ENCODE measurements at places on chromosomes 16 and 17. TPM values are rescaled to one million over a fixed set of nuclear protein-coding genes. Genes with fewer than 3 reads are reported as not detected.

The NFATC3 gene
- 60.6 TPM for total RNA-seq

The TPSAB1 gene
- 5.9 TPM for total RNA-seq

The ADAM11 gene
- 1.4 TPM for total RNA-seq

The CACNG3 gene
- total RNA-seq, result not detected

The GFAP gene
- 37.0 TPM for total RNA-seq

The SDR42E2 gene
- not detected for total RNA-seq

The AGRP gene
- total RNA-seq, result not detected

DNA sequence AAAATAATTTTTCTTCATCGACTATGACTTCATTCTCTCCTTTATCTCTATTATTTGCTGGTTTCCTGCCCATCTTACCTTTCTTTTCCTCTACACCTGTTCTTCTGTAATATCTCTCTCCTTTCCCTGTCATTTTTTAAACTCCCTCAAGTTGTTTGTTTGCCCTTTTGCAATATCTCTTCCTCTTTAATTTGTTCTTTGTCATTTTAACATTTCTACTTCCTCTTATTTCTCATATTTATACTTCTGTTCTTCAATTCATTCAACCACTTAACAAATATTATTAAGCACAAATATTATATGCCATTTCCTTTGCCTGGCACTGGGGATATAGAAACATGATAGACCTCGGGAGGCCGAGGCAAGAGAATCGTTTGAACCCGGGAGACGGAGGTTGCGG, 22.6 kb downstream of the MAP3K3 start:
- DNase-seq, result no peak

- DNase-seq, result no peak
Observed at GRCh38 chr16:20853143-20853542, 46.8 kb downstream of the REXO5 start.

DNA sequence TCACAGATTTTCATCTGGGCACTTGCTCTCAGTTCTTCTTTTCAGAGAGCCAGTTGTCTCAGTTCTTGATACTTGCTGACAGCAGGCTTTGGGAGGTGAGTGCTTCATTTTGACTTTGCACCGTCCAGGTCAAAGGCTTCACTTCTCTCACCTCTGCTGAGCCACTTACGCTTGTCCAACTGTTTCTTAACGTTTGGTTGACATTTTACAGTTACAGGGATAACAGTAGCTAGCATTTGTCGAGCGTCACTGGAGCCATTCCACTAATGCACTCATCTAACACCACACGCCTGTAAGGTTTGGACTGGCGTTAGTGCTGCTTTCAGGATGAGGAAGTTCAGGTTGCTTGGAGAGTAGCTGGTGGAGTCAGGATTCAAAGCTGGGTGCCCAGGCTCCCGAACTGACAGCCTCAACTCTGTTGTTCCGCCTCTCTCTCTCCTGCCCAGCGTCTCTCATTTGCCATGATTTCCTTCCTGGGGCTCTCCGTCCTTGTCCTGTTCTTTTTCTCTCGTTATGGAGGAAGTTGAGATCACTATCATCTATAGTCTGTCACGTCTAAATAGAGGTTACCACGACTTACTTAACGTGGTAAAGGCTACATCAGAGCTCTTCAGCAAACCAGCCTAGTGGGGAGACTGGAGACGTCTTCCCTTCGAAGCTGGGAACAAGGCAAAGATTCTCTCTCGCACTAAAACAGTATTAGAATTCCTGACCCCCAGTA, 220.8 kb downstream of the RPTOR start:
- DNase-seq, result no peak

- DNase-seq, result no peak
Observed at GRCh38 chr16:78504401-78504851, 405.0 kb downstream of the WWOX start.

- no peak for DNase-seq
Observed at GRCh38 chr17:35245196-35245486, 2.3 kb downstream of the SLFN5 start.

GRCh38 chr16:75301804-75302203, 50.4 kb upstream of the BCAR1 start:
- DNase-seq, result no peak

DNA sequence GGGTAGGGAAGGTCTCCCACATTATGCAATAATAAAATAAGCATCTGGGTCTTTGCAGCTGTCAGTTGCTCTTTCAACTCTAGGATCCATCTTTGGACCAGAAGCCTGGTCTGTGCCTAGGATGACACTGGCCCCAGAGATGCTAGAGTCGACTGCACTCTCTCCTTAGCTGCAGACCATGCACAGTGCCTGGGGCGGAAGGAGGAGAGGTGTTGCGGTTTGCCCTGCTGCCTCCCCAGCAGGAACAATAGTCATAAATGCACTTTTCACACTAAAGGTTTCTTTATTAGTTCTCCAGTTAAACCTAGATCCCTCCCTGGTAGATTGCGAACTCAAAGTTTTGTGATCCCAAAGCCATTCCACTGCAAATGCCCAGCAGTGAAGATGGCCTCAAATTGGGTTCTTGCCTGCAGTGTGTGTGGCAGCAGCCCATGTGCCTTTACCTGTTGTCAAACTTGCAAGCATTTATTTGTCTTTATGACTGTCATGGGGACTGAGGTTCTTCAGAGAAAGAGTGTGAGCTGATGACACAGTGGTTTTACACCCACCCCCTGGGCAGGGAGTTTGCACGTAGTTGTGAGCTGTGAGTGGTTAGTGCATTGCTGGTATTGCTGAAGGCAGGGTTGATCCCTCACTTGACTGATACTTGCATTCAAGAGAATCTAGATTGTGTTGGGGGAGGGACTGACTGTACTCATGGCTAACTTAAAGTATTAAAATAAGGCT, 10.3 kb downstream of the ATXN1L start:
- no peak for DNase-seq

- DNase-seq, result no peak
Observed at GRCh38 chr17:73232587-73233373, 28.9 kb downstream of the CPSF4L start.

GRCh38 chr16:54335230-54335629, 48.6 kb upstream of the IRX3 start:
- no peak for DNase-seq

- DNase-seq, result no peak
Observed at GRCh38 chr17:16019347-16019746, 19.7 kb downstream of the TTC19 start.

- DNase-seq, result no peak
Observed at GRCh38 chr17:75266316-75267152, 4.5 kb downstream of the MIF4GD start.

Measured in breast epithelium (tissue), 4 donors.